ENCODE measurements at places on chromosomes 3 and 15.

DNA sequence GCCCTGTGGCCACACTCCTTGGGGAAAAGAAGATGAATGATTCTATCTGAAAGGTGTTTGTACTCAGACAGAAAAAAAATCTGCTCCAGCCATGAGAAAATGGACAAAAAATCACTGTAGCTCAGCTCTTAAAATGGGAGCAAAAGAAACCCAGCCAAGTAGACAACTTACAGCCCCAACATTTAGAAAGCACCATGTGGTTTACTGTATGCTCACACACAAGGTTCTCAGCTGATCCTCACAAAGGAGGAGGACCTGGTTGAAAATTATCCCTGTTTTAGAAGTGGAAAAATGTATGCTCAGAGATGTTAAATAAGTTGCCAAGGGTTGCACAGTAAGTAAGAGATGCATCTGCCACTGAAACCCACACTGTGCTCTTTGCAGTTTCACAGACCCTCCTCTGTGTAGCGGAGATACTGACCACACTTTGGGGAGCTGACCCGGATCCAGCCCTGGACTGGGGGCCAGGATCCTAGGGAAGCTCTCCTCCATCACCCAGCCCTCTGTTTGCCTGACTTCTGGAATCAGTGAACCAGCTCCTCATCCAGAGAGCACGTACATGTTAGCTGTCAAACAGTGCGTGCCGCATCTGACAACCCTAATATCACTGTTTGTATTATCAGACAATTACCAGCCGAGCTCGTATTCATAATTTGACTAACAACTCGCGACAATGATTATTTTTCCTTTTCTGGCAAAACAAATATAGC lies 32.7 kb upstream of the TPRG1 start:
- DNase-seq = no peak

- no peak for DNase-seq
Observed at GRCh38 chr15:39350785-39351184, 230.1 kb upstream of the THBS1 start.

- no peak for DNase-seq
Observed at GRCh38 chr3:557972-558371, 361.4 kb downstream of the CHL1 start.

- DNase-seq = no peak
Observed at GRCh38 chr3:121836481-121836880, 1.5 kb downstream of the EAF2 start.

DNA sequence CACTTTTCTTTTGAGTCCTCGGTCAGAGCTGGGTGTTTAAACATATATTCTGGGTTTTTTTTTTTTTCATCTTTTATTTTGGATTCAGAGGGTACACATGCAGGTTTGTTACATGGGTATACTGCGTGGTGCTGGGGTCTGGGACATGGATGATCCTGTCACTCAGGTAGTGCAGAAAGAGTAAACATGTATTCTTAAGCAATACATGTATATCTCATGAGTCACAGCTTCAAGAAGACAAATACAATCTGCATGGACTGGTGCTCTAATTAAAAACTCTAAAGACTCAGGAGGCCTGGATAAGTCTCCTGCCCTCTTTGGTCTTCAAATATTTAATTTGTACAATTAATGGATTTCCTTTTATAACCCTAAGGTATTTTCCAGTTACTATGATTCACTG lies 50.6 kb upstream of the PHLDB2 start:
- no peak for DNase-seq
